ENCODE measurements at places on chromosomes 13 and 19.

- DNase-seq: no peak
Measured at GRCh38 chr19:35265126-35265899, 3.4 kb upstream of the USF2 start.

GRCh38 chr19:51337861-51338562 is 3.9 kb downstream of the VSIG10L start:
- DNase-seq: no peak

DNA sequence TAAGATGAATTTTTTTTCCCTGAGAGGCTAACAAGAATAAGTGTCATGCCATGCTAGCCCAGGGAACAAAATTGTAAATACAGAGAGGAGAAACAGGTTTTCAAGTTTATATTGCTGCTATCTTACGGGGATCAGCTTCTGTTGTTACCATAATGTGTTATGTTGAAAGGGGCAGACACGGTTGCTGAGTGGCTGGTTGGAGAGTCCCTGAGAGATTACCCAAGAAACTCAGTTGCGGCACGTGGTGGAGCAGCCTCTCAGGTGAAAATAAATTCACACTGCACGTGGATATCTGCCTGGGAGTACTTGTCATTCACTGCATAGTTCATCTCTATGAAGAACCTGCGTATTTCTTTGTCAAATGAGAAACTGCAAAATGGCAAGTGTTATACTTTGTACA is 293.6 kb downstream of the TDRD3 start:
- DNase-seq: no peak

GRCh38 chr13:88817560-88817959 is 1146.4 kb downstream of the SLITRK5 start:
- no peak for DNase-seq

DNA sequence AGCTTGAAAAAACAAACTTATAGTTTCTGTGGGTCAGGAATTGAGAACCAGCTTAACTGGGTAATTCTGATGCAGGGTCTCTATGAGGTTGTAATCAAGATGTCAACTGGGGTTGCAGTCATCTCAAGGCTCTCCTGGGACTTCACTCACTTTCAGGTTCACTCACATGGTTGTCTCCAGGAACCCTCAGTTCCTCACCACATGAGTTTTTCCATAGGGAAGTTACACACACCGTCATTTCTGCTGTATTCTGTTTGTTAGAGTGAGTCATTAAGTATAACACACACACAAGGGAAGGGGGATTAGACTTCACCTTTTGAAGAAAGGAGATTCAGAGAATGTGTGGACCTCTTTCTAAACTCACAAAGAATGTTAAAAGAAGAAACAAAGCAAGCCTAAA is 34.9 kb upstream of the MLNR start:
- DNase-seq: no peak

GRCh38 chr19:41590936-41591335 is 15.0 kb downstream of the CEACAM21 start:
- DNase-seq: no peak

- DNase-seq: no peak
Measured at GRCh38 chr13:52164989-52165388, 5.6 kb upstream of the NEK3 start.

GRCh38 chr13:21008026-21008425 is 53.4 kb downstream of the LATS2 start:
- no peak for DNase-seq

DNA sequence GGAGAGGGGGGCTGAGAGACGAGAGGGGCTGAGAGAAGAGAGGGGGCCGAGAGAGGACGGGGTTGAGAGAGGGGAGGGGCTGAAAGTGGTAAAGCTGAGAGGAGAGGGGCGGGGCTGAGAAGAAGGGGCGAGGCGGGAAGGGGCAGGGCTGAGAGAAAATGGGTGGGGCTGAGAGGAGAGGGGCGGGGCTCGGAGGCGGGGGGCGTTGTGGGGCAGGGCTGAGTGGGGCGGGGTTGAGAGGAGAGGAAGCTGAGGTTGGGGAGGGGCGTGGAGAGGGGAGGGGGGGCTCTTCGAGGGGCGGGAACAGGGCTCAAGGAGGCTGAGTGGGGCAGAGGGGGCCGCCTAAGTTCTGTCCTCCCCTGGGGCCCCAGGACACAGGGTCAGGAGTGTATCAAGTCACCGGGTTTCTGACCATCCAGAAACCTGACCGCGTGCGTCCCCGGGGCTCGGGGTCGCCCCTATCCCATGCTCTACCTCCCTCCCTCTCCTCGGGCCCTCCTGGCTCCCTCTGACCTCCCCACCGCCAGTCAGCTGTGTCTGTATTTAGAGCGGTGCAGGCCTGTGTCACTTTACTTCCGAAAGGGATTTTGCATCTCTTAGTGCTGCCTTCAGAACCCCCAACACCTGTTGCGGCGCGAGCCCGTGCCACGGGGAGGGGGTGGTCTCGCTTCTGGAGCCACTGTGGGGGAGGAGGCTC is 38.6 kb upstream of the SEMA6B start:
- DNase-seq: no peak

- DNase-seq: no peak
Measured at GRCh38 chr19:2811735-2812413, 7.8 kb upstream of the ZNF554 start.

DNA sequence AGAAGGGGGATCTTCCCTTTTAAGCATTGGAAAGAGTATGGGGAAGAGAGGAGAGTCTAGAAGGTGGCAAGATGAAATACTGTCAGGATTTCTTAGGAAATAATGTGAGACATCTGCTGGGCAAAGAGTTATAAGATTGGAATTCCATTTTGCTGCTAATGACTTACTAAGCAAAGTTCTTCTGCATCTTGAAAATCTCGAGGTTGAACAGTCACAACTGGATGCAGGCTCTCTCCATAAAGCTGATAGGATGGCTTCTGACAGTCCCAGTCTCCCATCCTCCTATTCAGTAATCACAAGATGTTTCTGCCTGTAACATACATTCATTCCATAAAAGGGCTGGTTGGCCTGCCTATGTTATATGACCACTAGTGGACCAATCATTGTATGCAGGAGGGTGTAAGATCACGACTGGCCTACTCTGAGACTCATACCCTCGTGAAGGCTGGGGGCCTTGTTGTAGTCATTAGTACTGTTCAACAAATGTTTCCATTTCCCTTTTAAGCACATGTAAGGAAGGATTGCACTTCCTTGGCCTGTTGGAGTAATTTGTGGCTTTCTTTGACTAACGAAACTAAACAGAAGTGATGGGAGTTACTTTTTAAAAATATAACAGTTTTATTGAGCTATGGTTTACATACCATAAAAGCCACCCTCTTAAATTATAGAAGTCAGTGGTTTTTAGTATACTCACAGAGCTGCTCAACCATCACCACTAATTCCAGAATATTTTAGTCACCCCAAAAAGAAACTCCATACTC is 45.0 kb upstream of the TDRD3 start:
- no peak for DNase-seq

- DNase-seq: no peak
Measured at GRCh38 chr13:94753327-94753726, 41.0 kb upstream of the SOX21 start.

DNA sequence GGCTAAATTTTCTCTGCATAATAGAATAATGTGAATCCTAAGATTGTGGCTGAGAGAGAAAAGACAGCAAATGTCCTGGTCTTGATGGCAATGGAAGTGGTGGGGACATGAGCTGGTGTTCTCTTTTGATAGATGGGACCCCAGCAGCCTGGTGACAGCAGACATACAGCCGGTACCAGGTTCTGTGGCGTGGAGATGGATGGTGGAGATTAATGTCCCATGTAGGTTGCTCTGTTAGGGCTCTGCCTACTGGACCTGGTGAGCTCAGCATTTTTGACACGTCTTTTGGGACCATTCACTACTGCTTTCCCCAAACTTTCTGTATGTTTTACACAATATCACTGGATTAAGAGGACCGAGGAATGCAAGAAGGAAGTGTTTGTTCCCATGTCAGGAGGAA is 8.2 kb upstream of the SIGLEC14 start:
- DNase-seq: no peak

DNA sequence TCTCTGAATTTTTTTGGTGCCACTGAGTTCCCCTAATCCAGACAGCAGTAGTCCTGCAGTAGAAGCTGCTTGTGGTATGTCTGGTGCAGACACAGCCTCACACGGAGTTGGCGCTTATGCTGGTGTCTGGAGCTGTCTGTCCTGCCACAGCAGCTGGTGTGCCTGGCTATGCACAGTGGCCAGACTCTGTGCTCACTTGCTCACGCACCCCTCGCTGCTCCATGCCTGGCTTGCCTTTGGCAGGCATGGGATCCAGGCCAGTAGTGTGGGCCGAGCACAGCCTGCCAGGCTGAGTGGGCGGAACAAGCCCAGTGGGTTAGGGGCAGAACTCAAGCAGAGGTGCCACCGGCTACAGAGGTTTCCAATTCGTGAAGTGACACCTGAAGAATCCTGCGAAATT is 845.9 kb upstream of the PCDH9 start:
- DNase-seq: no peak

GRCh38 chr19:23345838-23346237 is 49.4 kb downstream of the ZNF91 start:
- DNase-seq: no peak

GRCh38 chr19:35225951-35226350 is 2.6 kb downstream of the FAM187B start:
- DNase-seq: no peak

DNA sequence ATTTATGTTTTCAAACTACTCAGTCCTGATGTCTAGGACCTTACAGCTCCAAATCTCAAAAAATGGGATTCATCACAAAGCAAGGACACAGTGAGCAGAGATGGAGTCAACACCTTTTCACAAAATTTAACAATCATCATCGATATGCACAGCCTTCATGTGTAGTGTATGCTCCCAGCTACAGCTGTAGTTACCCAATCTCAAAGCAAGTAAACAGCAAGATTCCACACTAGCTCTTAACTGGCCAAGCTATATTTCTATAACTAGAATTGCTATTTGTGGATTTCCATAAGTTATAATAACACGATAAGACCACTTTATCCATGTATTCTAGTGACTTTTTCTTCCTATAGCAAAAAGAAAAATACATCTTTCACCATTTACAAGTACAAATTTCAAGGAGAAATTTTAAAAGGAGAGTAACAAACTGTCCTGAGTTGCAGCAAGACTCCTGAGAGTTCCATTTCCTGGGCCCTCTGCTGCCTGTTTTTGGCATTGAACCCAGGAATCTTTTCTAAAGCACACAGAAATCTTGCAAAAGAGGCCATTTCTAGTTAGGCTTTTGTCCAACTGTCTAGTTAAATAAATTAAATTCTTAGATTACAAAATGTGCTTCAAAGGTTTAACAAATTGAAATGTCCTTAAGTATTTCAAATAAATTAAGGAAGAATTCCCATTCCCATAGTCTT is 460.6 kb downstream of the FGF14 start:
- no peak for DNase-seq

DNA sequence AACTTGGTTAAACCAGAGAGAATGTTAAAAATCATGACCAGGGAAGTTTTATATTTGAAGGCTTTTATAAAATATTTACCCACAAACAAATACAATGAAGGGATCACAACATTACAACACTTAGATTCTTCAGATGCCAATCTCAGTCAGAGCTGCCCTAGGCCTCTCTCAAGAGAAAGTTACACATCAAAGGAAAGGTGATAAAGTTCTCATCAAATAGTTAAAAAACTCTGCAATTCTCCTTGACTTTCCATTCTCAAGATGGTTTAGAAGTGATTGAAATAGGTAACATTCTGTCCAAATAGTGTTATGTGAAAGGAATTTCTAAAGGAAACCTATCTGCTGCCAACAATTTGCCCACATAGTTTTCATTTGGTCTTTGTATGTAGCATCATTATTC is 1115.2 kb upstream of the MIR17HG start:
- no peak for DNase-seq

- no peak for DNase-seq
Measured at GRCh38 chr13:44397766-44398223, 24.2 kb downstream of the SERP2 start.

GRCh38 chr19:28905996-28906395 is 307.0 kb downstream of the UQCRFS1 start:
- no peak for DNase-seq

- no peak for DNase-seq
Measured at GRCh38 chr13:89695343-89696257, 1651.9 kb upstream of the MIR17HG start.

GRCh38 chr13:34172048-34172447 is 354.1 kb downstream of the RFC3 start:
- no peak for DNase-seq

GRCh38 chr13:19592657-19593180 is 31.4 kb upstream of the TPTE2 start:
- DNase-seq: no peak

DNA sequence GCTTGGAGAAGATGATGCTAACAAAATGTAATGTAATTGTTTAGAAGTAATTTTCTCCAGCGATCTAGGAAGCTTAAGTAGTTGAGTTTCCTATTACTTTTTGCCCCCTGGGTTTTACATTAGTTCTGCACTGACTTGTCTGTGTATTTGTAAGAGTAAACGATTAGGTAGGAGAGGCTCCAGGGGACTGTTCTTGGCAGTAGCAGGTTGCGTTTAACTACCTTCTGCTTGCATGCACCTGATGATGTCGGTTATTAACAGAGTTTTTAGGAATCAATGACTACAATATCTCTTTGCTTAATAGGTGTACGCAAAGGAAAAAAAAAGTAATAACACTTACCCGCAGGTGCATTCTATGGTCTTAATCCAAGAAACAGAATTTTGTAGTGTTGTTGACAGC is 18.3 kb upstream of the UGGT2 start:
- DNase-seq: no peak

- DNase-seq: no peak
Measured at GRCh38 chr13:87130423-87130822, 540.7 kb upstream of the SLITRK5 start.

- DNase-seq: no peak
Measured at GRCh38 chr13:101489643-101490405, 37.3 kb downstream of the ITGBL1 start.

- DNase-seq: no peak
Measured at GRCh38 chr13:19657872-19658591, 24.6 kb downstream of the MPHOSPH8 start.

DNA sequence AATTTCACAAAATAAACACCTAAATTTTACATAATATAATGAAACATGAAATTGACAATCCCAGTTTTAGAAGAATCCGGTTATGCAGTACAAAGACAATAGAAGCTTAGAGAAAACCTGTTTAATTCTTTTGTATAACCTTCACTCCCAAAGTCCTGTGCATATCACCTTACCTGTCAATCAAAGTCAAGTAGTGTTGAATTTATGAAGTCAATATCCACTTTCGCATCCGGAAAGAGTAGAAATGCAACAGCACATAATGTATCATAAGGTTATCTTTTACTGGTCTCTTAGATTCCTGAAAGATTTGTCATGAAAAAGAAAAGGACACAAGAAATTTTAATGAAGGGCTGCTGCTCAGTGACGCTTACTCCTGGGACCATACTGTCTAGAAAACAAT is 1112.6 kb downstream of the PCDH9 start:
- no peak for DNase-seq

- no peak for DNase-seq
Measured at GRCh38 chr19:15779756-15780476, 7.5 kb upstream of the OR10H5 start.

GRCh38 chr13:25732111-25732865 is 319.5 kb downstream of the SHISA2 start:
- no peak for DNase-seq

DNA sequence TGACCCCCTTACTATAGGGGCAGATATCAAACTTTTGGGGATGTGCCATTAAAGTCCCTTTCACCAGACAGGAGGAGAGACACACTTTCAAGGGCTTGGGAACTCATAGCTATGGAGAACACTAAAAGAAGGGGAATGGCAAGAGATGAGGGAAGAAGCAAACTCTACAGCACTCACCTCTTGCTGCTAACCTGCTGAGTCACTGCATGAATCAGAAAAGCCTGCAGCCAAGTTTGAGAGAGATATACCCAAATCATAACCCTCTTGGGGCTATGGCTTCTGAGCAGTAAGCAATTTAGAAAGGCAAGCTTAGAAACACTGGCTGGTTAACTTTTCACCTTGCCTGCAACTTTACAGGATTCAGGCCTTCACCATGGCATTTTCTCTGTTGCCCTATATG is 1028.0 kb downstream of the UQCRFS1 start:
- DNase-seq: no peak

Measured in activated CD4-positive, CD25-positive, alpha-beta regulatory T cell treated with anti-CD3 and anti-CD28 coated beads, Interleukin-2, amount 50 U/mL, for 16 hours (primary cell).